ENCODE measurements at places on chromosomes 7 and 10.

GRCh38 chr10:84375011-84375410, 46.6 kb downstream of the CCSER2 start:
- DNase-seq = no peak

- DNase-seq = no peak
Measured at GRCh38 chr10:51342381-51342780, 268.1 kb downstream of the PRKG1 start.

GRCh38 chr10:70584366-70584765, 18.2 kb downstream of the PRF1 start:
- DNase-seq = no peak

DNA sequence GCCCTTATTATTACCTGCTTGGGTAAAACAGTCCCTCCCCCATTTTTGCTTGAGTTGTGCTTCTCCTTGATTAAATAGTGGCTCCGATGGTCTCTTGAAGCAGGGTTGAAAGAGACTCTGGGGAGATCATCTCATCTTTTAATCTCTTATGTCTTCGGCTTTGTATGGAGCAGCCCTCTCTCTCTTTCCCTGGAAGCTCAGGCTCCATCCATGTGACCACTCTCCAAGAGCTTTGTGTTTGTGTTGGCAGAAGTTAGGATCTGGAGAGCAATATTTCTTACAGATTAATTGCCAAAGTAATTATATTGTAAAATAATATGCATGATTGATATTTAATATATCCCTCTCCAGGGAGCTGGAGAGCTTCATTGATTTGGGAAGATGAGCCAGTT, 76.9 kb downstream of the LRRC4 start:
- DNase-seq = no peak

DNA sequence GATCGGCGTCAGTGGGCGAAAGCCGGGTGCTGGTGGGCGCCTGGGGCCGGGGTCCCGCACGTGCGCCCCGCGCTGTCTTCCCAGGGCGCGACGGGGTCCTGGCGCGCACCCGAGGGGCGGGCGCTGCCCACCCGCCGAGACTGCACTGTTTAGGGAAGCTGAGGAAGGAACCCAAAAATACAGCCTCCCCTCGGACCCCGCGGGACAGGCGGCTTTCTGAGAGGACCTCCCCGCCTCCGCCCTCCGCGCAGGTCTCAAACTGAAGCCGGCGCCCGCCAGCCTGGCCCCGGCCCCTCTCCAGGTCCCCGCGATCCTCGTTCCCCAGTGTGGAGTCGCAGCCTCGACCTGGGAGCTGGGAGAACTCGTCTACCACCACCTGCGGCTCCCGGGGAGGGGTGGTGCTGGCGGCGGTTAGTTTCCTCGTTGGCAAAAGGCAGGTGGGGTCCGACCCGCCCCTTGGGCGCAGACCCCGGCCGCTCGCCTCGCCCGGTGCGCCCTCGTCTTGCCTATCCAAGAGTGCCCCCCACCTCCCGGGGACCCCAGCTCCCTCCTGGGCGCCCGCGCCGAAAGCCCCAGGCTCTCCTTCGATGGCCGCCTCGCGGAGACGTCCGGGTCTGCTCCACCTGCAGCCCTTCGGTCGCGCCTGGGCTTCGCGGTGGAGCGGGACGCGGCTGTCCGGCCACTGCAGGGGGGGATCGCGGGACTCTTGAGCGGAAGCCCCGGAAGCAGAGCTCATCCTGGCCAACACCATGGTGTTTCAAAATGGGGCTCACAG, 1.1 kb downstream of the EGFR start:
- DNase-seq = no peak

DNA sequence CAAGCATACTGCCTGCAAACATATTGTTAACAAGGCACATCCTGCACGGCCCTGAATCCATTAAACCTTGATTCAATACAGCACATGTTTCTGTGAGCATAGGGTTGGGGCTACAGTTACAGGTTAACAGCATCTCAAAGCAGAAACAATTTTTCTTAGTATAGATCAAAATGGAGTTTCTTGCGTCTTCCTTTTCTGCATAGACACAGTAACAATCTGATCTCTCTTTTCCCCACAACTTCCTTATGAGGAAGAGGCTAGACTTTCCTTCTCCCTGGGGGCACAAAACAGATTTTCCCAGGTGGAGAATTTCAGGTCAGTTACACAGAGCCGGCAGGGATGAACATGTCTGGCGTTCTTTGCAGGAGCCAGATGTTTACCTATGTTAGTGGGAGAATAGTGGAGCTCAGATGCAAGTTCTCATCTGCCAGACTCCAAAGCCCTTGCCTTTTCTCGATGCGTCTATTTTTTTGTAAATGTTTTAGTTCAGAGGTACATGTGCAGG, 37.5 kb upstream of the PFKFB3 start:
- DNase-seq = no peak

DNA sequence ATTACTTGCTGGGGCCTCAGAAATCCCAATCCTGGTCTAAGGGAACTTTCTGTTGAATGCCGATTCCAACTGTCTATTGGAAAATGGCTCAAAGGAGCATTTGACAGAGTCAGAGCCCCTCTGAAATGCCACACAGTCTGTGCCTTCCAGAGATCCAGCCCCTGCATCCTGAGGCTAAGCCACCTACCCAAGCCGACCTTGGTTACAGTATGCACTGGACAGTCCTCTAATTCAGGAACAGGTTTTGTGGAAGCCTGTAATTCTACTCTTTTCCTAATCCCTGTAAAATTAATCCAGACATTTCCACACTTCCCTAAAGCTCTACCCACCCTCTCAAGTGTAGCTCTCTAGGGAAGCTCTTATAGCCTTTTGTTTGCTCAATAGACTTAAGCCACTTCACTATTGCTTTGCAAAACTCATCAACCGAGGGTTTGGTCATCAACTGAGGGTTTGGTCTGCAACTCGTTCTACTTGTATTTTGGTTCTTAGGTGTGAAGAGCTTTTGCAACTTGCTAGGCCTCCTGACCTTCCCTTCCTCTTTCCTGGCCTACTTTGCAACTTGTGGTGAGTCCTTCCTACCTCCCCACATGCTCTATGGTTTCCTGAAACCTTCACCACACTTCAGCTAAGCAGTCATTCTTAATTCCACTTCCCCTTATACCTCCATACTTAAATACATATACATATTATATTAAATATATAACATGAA, 364.8 kb downstream of the SFMBT2 start:
- no peak for DNase-seq

- DNase-seq = no peak
Measured at GRCh38 chr7:156473476-156474240, 166.9 kb upstream of the RNF32 start.

GRCh38 chr7:43112941-43113621, 634 bp downstream of the HECW1 start:
- DNase-seq = no peak

- no peak for DNase-seq
Measured at GRCh38 chr7:1340461-1341360, 108.0 kb downstream of the UNCX start.

GRCh38 chr7:74221713-74222112, 11.9 kb downstream of the LAT2 start:
- DNase-seq = no peak

- no peak for DNase-seq
Measured at GRCh38 chr10:20443094-20443493, 454.0 kb downstream of the NEBL start.

DNA sequence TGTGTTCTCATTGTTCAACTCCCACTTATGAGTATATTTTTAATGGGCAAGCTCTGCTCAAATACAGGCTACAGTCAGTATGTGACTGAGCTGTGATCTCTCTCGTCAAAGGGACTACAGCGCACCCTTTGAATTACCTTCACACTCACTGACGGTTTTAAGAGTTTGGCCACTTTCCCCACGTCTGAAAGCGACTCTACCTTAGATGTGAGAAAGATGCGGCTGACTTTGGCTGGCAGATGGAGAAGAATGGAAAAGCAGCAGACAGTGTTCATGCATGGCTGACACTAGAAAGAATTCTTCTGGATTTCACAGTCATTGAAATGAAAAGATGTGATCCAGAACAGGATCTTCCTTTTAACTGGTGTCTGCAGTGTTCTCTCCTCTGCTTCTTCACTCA, 2.0 kb upstream of the ATRNL1 start:
- no peak for DNase-seq

- DNase-seq = no peak
Measured at GRCh38 chr10:94361171-94361794, 1.5 kb downstream of the NOC3L start.

DNA sequence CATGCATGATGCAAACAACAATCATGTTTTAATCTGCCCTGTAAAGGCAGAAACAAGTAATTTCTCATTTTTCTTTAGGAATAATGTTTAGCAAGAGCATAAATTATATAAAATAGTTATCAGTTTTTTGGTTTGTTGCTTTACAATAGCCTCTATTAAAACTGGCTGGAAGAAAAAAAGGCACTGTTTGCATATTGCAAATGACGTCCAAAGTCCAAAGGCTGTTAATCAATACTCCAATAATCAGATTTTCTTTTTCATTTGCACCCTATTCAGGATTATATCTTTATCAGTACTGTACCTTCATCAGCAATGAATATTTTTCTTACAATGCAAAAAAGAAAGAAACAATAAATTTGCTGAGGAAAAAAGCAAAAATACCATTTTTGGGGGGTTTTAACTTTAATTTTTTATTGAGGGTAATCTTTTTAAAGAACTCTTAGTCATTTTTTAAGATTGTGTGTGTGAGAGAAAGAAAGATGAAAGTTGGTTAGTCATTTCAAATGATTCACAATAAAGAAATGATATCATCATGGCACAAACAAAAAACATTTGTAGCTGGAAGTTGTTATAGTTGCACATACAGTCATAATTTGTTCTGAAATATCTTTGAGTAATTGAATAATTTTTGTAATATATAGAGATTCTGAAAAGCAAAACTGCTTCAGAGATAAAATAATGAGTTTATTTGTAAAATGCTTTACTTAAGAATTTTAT, 44.4 kb upstream of the AKR1C2 start:
- DNase-seq = no peak

GRCh38 chr10:101292194-101293006, 61.6 kb upstream of the BTRC start:
- no peak for DNase-seq

- DNase-seq = no peak
Measured at GRCh38 chr10:104935656-104936055, 294.6 kb downstream of the SORCS3 start.

DNA sequence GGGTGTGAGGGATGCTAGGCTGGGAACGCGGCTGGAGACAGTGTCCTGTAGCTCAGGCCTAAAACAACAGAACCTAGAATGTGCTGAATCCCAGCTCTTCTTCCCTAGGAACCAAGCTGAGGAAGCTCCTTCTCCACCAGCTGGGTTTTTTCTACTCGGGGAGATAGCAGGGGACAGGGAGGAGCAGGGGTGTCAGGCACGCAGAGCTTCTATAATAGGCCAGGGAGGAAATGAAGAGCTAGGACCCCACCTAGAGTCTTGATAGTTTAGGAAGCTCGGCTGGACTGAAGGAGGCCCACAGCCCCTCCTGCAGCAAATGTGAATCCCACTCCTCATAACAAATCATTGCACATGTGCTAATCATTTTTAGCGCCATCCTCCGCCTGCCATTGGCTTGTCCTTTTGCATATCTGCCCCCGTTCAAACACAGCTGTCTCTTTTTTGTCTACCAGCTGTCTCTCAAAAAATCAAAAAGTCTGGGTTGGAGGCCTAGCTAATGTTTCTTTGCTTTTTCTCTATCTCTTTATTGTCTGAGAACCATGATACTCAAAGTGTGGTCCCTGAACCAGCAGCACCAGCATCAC, 24.1 kb upstream of the FAM180A start:
- no peak for DNase-seq

- DNase-seq = no peak
Measured at GRCh38 chr7:43727494-43727893, 1.8 kb downstream of the COA1 start.

- DNase-seq = no peak
Measured at GRCh38 chr7:106282852-106283251, 1.9 kb downstream of the NAMPT start.

- DNase-seq = no peak
Measured at GRCh38 chr7:115679976-115680375, 350.6 kb downstream of the TFEC start.

GRCh38 chr10:76711222-76711997, 926.2 kb downstream of the KCNMA1 start:
- no peak for DNase-seq

DNA sequence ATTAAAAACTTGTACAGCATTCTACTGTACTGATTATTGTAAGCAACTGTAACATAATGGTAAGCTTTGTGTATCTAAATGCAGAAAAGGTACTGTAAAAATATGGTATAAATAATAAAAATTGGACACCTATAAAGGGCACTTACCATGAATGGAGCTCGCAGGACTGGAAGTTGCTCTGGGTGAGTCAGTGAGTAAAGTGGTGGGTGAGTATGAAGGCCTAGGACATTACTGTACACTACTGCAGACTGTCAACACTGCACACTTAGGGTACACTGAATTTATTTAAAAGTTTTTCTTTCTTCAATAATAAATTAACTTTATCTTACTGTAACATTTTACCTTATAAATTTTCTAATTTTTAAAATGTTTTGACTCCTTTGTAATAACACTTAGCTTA, 118.6 kb upstream of the ASAH2 start:
- DNase-seq = no peak

GRCh38 chr10:122388287-122388997, 13.9 kb downstream of the PLEKHA1 start:
- no peak for DNase-seq

DNA sequence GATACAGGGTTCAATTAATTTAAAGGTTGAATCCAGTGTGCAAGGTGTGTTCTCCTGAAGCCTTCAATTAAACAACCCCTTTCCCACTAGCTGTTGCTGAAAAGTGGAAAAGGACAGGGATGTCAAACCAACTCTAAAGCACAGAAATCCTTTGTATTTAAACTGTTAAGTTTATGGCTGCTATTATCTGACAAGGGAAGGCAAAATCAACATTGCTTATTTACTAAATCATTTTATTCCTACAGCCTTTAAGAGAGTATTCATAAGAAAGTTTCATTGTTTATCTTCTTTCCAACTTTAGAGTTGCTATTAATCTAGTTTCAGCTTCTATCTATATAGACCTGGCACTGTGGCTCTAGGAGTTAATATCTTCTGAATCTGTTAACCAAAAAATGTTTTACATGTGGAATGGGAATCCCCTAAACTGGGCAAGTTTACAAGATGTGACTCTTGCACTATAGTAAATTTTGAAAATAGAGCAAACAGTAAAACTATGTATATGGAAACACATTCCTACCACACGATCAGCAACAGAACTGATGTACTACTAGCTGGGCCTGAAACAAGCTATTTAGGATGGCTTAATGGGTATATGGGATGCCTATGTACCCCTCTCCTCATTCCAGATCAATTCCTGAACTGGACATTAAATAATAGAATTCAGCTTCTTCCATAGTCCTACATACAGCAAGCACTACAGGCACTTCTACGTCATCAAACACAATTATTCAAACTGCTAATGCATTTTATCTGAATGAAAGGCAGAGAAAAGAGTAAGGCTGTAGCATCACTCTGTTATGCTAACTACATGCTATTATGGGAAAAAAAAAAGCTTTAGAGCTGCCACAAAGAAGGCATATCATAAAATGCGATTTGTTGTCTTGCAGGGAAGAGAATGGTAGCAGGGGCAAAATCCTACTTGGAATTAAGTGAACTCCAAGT, 52.8 kb downstream of the CDK6 start:
- no peak for DNase-seq

GRCh38 chr7:45153233-45153632, 4.4 kb upstream of the RAMP3 start:
- no peak for DNase-seq

Data from stimulated activated CD4-positive, alpha-beta T cell treated with anti-CD3 and anti-CD28 coated beads, TNF-alpha, amount 100 ng/mL, for 1 hour (primary cell).